ENCODE measurements at places on chromosomes 6 and 20. TPM values are rescaled to one million over a fixed set of nuclear protein-coding genes. Genes with fewer than 3 reads are reported as not detected.

The CCDC170 gene
- total RNA-seq = not detected

The ZNF337 gene
- 26.6 TPM for total RNA-seq

The PRR18 gene
- not detected for total RNA-seq

The CCHCR1 gene
- 57.7 TPM for total RNA-seq

The CGA gene
- total RNA-seq = not detected

The GPR63 gene
- 1.4 TPM for total RNA-seq

The NRSN1 gene
- total RNA-seq = not detected

The BTNL2 gene
- total RNA-seq = not detected

The PDE7B gene
- total RNA-seq = 0.42 TPM

The RIPOR3 gene
- total RNA-seq = not detected

The GPLD1 gene
- total RNA-seq = 0.34 TPM

The ULBP1 gene
- 0.97 TPM for total RNA-seq

DNA sequence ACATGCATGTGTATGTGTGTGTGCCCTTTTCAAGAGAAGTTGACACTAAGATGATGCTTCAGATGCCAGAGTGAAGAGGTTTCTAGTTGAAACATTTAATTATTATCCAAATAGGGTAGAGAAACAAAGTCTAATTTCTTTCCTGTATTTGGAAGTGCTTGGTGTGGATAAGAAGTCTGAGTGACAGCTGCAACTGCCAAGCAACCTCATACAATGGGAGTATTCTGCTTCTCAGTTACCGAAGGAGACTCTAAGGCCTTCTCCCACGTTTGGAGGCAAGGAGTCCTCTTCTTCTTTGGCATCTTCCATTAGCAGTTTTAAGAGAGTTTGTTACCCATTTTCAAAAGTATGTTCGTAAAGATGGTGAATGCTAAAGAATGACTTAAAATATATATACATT, 82.4 kb downstream of the HDGFL1 start:
- H3K4me1 ChIP-seq = no peaks in the 10 kb centered on the region
- no peak overlapping the region for H3K27ac ChIP-seq
- H3K36me3 ChIP-seq = no peaks in the 10 kb centered on the region
- no peaks in the 10 kb centered on the region for H3K27me3 ChIP-seq
- no peak overlapping the region for H3K4me3 ChIP-seq

DNA sequence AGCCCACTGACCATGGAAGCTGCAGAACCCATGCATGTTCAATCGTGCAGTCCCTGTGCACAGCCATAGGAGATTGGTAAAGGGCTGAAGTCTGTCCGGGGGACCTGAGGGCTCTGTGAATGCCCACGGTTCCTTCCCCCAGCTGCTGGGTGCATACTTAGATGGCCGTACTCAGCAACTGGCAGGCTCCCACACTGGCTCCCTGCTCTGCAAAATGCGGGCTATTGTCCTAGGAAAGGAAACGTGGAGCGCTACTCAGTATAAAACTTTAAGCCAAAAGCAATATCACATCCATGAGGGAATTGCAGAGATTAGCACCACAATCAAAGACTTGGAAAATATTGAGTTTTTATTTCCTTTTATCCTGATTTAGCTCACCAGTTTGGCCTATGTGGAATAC, 202.0 kb downstream of the WDR27 start:
- H3K4me1 ChIP-seq = no peaks in the 10 kb centered on the region
- no peak overlapping the region for H3K27ac ChIP-seq
- peaks cover 6% of the 10 kb centered on the region for H3K27me3 ChIP-seq
- H3K4me3 ChIP-seq = no peak overlapping the region
- DNase-seq = no peak

DNA sequence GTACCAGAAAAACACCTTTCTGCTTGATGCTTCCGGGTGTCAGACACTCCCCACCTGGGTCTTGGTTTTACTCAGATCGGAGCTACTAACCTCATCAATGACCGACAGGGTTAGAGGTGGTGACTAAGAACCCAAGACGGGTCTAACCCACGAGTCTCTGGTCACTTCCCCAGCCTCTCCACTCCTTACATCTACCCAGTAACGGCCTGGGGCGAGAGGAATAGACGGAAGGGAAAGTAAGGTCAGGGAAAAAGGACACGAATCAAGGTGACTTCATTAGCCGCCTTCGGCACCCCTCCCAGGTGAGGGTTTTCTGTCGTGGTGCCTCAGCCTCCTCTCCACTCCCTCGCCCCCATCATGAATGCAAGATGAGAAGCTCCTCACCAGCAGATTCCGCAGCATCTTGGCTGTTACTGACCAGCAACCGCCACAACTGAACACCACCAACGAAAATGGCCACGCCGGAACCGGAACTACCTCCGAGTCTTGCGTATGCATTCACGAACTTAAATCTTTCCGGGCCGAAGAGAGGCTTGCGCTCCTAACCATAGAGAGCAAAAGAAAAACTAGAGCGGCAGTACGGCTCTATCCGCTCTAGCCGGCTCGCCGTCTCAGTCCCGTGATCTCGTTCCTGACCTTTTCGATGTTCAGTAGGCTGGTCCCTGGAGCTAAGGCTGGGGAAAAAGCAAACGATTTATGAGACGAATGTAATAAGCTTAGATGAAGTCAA, at the start of gene COX7A2:
Gene COX7A2, minus strand, starts transcription at position 469 of the 730 bp plus-strand sequence. Its CDS starts 67 bp downstream, at position 402.
- H3K4me3 ChIP-seq = peak within 1 kb of the TSS; percentile 100
- peaks cover 21% of the 10 kb centered on the region for H3K4me1 ChIP-seq
- DNase-seq = peak; percentile 78
- H3K27me3 ChIP-seq = peaks cover 19% of the 10 kb centered on the region
- peak within 1 kb of the TSS; percentile 100 for H3K27ac ChIP-seq

GRCh38 chr6:88730611-88731011, 232.8 kb downstream of the RNGTT start:
- H3K27ac ChIP-seq = no peak overlapping the region
- no peaks in the 10 kb centered on the region for H3K27me3 ChIP-seq
- DNase-seq = no peak
- H3K36me3 ChIP-seq = peaks cover 42% of the 10 kb centered on the region

DNA sequence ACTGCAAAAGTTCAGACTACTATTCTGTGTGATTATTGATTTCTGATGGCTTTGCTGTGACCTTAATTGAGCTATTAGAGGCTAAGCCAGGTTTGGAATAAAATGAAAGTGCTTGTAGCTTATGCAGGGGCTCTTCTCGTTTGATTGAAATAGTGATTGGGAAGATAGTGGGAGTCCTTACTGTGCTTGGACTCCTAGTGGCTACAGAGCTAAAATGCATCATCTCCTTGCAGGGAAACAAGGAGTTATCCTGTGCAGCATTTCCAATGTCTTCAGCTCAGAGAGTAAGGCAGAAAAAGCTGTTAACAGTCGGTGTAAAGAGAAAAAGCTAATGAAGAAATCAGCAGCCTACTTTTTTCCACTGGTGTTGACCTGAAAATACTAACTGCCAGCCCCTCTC, 173.5 kb downstream of the SLC35F1 start:
- no peaks in the 10 kb centered on the region for H3K27me3 ChIP-seq
- H3K4me3 ChIP-seq = no peak overlapping the region
- H3K4me1 ChIP-seq = no peaks in the 10 kb centered on the region

- peaks cover 2% of the 10 kb centered on the region for H3K4me1 ChIP-seq
- no peaks in the 10 kb centered on the region for H3K36me3 ChIP-seq
- H3K4me3 ChIP-seq = no peak overlapping the region
Observed at GRCh38 chr20:4383961-4384360, 337.7 kb upstream of the PRND start.

- DNase-seq = no peak
- peaks cover 16% of the 10 kb centered on the region for H3K4me1 ChIP-seq
- no peak overlapping the region for H3K4me3 ChIP-seq
- H3K27ac ChIP-seq = no peak overlapping the region
Observed at GRCh38 chr6:158669145-158670035, 19.5 kb downstream of the SYTL3 start.

DNA sequence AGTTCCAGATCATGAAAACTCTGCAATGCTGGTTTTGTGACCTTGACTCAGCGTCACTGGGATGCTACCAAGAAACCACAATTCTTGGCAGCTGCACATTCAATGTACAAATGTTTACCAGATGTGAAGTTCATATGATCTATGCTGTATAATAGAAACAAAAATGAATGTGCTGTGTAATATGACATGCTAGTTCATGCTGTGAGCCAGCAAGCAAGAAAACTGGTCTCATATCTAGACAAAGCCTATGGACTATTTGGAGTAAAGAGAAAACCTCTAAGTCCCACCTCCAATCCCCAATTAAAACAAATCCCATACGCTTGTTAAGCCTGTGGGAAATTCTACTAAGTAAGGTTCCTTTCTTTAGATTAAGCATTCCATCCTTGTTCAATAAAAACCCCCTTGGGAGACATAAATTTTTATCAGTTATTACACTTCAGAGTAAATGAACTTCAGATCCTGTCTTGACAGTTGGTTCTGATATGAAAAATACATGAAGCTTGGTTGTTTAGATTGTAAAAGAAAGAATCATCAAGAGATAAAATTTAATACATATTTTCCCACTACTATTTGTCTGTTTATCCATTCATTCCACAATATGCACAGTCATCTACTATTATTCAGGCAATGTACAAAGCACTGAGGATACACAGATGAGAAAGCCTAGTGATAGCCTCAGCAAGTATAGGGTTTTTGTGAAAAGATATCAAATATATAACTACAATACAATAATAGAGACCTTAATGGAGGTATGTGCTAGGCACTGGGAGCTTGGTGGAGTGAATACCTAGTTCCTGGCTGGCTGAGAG, 20.1 kb downstream of the COL21A1 start:
- no peak for DNase-seq
- H3K27me3 ChIP-seq = no peaks in the 10 kb centered on the region
- H3K36me3 ChIP-seq = no peaks in the 10 kb centered on the region
- H3K27ac ChIP-seq = no peak overlapping the region

- no peaks in the 10 kb centered on the region for H3K36me3 ChIP-seq
- no peak overlapping the region for H3K4me3 ChIP-seq
Observed at GRCh38 chr20:18904624-18905023, 91.0 kb downstream of the SCP2D1 start.

DNA sequence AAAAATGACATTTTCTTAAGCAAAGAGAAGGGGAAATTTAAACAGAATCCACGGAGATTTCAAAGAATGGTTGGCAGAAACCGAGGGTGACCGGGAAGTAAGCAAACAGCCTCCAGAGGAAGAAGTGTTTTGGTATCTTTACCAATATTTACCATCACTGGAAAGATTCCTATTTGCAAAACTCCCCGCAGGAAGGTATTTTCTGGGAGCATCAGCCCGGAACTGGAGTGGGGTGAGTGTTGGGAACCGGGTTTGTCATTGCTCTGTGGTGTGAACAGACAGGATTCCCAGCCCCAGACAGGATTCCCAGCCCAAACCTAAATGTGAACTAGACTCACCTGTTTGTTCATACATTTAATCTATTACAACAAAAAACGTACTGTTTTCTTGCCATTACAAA, 19.2 kb upstream of the DACT2 start:
- H3K4me1 ChIP-seq = no peaks in the 10 kb centered on the region
- peaks cover 3% of the 10 kb centered on the region for H3K27me3 ChIP-seq

DNA sequence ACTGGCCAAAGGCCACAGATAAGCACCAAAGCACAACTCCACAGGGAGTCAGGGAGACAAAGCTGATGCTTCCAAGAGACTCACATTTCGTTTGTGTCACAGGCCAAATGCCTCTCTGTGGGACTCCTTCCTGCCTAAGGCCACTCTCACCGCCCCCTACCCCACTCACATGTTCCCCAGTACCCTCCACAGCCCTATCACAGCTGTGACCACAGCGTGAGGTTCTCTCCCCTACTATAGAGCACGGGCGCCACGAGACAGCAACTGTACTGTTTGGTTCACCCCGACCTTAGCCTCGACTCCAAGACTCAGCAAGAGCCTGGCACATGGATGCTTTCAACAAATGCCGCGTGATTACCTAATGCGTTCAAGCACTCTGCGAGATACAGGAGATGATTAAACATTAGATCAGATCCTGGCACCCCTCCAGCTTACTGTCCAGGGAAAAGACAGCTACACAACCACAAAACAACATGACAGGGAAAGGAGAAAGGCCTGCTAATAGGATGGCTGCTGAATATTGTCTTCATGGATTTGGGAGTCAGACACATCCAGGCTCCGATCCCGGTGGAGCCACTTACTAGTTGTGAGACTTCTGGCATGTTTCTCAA, 105.5 kb downstream of the AGPAT4 start:
- peaks cover 8% of the 10 kb centered on the region for H3K4me1 ChIP-seq
- DNase-seq = no peak
- H3K36me3 ChIP-seq = peaks cover 3% of the 10 kb centered on the region

DNA sequence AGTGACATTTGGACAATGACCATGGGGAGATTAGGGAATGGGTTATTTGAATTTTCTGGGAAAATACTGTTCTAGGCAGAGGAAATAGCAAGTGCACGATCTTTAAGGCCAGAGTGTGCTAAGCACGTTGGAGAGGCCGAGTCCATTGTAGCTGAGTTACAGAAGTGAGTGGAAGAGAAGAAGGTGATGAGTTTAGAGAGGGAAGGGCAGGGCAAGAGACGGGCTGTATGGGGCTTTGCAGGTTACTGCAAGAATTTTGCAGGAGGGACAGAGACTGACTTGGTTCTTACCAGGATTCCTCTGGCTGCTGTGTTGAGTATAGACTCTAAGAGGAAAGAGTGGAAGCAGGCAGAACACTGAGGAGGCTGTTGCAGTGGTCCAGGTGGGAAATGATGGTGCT, 1.1 kb upstream of the NCOA3 start:
- DNase-seq = no peak
- H3K4me1 ChIP-seq = peaks cover 27% of the 10 kb centered on the region
- H3K36me3 ChIP-seq = peaks cover 8% of the 10 kb centered on the region
- H3K4me3 ChIP-seq = peak overlapping the region; percentile 99
- peak overlapping the region; percentile 99 for H3K27ac ChIP-seq

DNA sequence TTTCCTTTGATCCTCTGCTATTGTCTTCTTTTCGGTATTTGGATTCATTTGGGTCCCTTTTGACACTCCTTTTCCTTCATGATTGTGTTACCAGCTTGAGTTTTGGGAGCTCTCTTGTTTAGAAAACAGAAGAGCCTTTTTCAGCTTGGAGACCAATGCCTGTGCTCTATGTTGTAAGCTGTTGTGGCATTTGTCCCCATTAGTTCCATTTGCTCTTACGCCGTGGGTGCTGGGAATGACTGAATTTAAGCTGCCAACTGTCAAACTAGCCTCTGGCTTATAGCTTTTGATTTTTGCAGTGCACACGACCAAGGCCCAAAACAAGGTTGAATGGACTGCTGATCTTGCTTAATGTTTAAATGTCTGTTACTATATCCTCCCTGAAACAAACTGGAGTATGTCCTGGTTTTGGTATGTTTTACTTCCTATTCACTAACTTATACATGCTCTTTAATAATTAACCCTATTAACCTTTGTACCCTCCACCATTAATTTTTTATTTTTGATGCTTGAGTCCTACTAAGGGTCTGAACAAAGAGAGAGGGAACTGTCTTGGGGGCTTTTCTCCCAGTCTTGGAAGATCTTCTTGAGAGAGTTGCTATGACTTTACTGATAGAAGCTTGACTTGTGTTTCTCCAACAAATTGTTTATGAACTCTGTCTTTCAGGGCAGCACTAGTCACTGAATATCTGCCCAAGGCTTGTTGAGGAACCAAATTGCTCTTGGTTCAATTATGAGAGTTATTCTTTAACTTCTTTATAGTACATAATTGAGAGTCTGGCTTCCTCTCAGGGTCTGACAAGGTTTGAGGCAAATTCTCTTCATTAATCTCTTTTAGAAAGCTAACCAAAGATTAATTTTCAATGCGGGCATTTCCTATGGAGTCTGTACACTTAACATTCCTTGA, 100.3 kb upstream of the SIRPG start:
- H3K4me1 ChIP-seq = peaks cover 5% of the 10 kb centered on the region
- no peak overlapping the region for H3K4me3 ChIP-seq
- H3K27ac ChIP-seq = no peak overlapping the region
- H3K36me3 ChIP-seq = no peaks in the 10 kb centered on the region
- H3K27me3 ChIP-seq = peaks cover 3% of the 10 kb centered on the region
- DNase-seq = no peak

Measured in activated naive CD8-positive, alpha-beta T cell treated with anti-CD3 and anti-CD28 coated beads, Interleukin-2, amount 10 ng/mL, durations not matched to agents 7 days and 5 days (primary cell).